Right lobe of liver (tissue), 6 donors: ENCODE measurements at places on chromosomes 1 and 21.

- DNase-seq, result no peak
These were observed 970.6 kb downstream of the NCAM2 start for GRCh38 chr21:21968810-21969209.

DNA sequence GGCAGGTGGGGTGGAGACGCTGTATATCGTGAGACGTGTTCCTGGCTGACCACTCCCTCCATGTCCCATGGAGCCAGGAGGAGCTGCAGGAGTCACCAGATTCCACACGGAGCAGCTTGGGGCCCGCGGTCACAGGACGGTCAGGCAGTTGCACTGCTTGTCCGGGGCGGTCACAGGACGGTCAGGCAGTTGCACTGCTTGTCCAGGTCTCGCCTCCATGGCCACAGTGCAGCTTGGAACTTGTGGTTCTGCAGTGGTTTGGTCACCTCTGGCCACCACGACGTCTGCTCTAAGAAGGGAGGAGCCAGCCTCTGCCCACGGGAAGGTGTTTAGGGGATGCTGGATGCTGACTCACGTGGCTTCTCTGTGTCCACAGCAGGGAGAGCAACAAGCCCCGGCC, 33.0 kb downstream of the SLX9 start:
- DNase-seq, result no peak

GRCh38 chr1:235838021-235838420, 28.7 kb downstream of the LYST start:
- DNase-seq, result no peak

GRCh38 chr1:244207042-244207934, 156.2 kb downstream of the ZBTB18 start:
- DNase-seq, result no peak

- no peak for DNase-seq
These were observed 9.5 kb downstream of the FAM131C start for GRCh38 chr1:16063921-16064320.
